ENCODE measurements at places on chromosomes 16 and 17.

DNA sequence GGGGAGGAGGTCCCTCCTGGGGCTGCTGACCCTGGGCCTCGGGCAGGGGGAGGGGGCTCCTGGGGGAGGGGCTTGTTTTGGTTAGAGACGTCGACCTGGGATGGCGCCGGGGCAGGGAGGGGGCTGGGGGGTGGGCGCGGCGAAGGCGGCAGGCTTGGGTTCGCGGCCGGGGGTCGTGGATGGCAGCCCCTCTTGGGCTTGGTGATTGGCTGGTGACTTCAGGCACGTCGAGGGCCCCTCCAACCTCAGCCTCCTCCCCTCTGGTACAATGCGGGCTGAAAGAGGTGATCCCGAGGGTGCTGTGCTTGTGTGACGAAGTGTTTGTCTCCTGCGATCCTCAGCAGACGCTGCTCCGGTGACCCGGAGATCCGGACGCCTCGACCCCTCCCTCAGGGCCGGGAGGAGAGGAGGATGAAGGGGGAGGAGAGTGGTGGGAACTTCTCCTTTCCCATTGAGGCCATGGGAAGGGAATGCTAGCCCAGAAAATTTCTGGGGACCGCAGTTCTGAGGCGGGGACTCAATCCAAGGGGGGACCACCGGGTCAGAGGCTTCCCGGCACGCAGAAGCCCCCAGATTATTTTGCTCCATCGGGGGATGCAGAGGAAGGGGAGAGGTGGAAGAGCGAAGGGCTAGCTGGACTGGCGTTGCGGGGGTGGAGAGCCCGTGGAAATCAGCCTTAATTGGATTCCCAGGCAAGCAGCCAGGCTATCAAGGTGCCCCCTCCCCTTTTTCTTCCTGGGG is 43.9 kb downstream of the RAI1 start:
- no peak for DNase-seq

- no peak for DNase-seq
Measured at GRCh38 chr16:49733313-49734009, 122.5 kb downstream of the ZNF423 start.

DNA sequence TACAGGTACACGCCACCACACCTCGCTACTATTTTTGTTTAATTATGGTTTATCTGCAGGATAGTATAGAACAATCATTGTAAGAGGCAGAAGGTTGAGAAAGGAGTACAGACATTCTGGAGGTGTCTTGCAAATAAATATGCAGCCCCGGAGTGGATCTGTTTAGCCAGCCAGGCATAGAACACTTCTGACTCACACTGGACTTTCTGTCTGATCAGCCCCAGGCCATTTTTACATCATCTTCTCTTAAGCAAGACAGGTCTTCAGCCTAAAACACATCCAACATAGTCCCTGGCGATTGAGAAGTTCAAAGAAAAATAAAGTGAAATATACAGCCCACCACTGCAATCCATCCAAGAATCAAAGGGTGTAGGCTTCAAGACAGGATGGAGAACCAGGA is 81.4 kb downstream of the XYLT1 start:
- no peak for DNase-seq

- no peak for DNase-seq
Measured at GRCh38 chr16:80608946-80609345, 68.2 kb downstream of the DYNLRB2 start.

GRCh38 chr16:47028767-47029377 is 55.4 kb upstream of the DNAJA2 start:
- no peak for DNase-seq

DNA sequence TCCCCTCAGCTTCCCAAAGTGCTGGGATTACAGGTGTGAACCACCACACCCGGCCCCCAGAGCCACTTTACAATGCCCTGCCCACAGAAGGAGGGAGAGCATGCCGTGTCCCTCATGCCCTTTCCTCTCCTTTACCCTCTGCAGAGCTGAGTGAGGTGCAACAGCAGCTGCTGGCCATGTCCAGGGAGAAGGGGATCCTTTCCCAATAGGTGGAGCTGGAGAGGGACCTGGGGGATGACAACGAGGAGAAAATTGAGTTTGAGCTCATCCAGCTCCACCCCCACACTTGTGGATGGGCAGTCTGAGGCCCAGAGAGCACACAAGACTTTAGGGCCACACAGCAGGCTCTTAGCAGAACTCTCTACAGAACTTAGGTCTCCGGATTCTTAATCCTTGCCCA is 7.9 kb upstream of the GSDMA start:
- no peak for DNase-seq

- DNase-seq = no peak
Measured at GRCh38 chr16:22052980-22053379, 39.4 kb upstream of the VWA3A start.

DNA sequence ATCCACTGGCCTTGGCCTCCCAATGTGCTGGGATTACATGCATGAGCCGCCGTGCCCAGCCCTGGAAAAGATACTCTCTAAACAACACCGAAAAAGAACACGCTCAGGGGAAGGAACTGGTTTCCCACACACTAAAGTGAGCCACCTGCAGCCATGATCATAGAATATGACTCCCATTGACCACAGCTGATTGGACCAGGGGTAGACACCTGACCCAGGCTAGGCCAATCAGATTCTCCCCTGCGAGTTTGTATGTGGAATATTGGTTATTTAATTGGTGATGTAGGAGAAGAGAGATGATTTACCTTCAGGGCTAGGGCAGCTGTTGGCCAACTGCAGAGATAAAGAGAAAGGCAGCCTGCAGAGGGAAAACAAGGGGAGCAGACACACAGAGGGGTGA is 9.0 kb upstream of the GGA2 start:
- DNase-seq = no peak

- no peak for DNase-seq
Measured at GRCh38 chr16:1612320-1613111, at the start of gene CRAMP1. Gene CRAMP1 (plus strand): TSS chr16:1612360. CDS start chr16:1614640, 2,280 bp downstream.

DNA sequence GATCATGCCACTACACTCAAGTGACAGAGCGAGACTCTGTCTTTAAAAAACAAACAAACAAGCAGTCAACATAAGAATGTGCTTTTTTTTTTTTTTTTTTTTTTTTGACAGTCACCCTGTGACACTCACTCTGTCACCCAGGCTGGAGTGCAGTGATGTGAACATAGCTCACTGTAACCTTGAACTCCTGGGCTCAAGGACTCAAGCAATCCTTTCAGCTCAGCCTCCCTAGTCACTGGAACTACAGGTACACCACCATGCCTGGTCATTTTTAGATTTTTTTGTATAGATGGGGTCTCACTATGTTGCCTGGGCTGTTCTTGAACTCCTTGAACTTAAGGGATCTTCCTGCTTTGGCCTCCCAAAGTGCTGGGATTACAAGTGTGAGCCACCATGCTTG is 15.3 kb upstream of the CHP2 start:
- no peak for DNase-seq

- DNase-seq = peak; percentile 87
Measured at GRCh38 chr17:350706-351448, 1.7 kb downstream of the RPH3AL start.

DNA sequence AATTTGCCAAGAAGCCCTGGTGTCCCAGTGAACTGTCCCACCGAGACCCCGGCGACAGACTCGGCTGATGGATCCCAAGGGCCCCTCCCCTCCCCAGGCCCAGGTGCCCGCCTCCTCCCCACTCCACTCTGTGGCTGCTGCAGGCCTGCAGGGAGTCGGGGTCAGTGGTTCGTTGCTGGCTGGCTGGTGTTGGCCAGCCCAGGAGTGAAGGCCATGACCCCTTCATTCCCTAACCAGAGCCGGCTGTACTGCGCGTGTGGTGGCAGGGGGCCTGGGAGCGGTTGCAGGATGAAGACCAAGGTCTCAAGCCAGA is 9.2 kb upstream of the TBX2 start:
- no peak for DNase-seq

DNA sequence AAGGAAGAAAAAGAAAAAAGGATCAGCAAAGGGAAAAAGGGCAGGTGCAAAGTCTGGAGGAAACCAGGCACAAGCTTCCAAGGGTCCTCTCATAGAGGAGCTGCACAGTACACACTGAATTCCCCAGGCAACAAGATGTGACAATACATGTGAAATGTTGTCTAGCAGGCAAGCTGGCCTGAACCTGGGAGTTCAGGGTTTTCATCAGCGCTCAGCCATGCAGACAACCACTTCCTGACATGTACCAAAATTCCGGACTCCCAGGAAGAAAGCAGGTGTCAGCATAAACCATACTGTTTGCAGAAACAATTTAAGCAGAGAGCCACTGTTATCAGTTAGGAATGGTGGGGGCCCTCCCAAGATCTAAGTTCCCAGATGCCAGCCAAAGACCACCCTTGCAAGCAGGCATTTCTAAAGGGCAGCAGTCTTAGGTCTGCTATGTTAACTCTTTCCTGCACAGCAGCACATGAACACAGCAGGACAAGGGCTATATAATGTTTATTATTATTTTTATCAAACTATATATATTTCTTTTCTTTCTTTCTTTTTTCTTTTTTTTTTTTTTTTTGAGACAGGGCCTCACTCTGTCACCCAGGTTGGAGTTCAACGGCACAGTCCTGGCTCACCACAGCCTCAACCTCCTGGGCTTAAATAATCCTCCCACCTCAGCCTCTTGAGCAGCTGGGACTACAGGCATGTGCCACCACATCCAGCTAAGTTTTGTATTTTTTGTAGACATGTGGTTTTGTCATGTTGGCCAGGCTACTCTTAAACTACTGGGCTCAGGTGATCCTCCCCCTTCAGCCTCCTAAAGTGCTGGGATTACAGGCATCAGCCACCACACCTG is 10.1 kb downstream of the TK2 start:
- DNase-seq = no peak

DNA sequence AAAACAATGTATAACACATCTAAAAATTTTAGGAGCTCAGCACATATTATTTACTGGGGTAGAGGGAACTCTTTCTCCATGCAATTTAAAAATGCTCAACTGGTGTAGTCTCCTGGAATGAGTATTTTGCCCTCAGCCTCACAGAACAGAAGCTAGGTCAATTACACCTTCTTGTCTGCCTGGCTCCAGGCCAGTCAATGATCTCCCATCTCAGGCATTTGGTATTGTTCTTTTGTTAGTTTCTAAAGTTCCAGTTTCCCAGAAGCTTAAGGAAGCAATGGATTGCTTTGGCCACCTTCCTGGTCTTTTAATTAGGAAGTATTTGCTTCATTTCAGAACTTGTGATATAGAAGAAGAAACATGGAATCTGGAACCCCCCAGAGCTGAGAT is 360.3 kb upstream of the ASIC2 start:
- DNase-seq = no peak

- DNase-seq = no peak
Measured at GRCh38 chr16:4399001-4399730, 17.2 kb downstream of the CORO7 start.

GRCh38 chr17:17784657-17785267 is 52.0 kb downstream of the SREBF1 start:
- DNase-seq = no peak

- DNase-seq = no peak
Measured at GRCh38 chr16:5722116-5722619, 624.6 kb upstream of the EEF2KMT start.

DNA sequence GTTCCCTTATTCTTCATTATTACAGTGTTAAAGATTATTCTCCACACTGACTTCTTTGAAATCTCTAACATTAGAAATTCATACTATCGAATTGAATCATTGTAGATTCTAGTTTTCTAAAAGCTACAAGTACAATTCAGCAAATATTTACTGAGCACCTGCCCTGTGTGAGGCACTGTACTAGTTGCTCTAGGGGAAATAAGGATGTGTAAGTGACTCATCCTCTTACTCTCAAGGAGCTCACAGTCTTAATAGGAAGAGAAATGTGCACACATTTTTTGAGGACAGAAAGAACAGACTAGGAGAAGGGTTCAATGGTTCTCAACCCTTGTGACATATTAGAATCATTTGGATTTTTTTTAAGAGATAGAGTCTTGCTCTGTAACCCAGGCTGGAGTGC is 7.7 kb upstream of the SLFN12L start:
- no peak for DNase-seq

DNA sequence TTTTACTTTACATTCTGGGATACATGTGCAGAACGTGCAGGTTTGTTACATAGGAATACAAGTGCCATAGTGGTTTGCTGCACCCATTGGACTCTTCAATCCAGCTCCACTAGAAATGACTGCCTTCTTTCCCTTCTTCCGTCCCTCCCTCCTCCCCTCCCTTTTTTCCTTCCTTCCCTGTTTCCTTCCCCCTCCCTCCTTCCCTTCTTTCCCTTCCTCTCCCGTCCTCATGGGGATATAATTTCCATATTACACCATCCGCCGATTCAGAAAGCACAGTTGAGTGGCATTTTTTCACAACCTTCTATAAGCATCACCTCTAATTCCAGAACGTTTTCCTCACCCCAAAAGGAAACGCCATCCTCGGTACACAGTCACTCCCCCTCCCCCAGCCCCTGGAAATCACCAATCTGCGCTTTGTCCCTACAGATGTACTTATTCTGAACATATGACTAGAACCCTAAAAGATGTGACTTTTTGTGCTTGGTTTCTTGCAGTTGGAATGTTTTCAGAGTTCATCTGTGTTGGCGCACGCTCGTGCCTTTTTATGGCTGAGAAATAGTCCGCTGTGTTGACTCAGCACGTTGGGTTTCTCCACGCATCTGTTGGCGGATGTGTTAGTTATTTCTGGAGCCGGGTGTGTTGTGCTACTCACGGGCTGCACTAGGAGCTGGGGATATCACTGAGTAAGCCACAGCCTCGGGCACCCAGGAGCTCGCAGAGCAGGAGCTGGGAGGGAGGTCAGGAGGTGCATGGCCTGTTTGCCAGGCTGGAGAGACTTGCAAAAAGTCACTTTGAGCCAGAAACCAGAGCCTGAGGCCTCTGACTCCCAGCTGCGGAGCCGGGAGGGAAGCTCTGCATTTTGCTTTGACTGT is 336.4 kb downstream of the SEC14L1 start:
- peak; percentile 74 for DNase-seq

DNA sequence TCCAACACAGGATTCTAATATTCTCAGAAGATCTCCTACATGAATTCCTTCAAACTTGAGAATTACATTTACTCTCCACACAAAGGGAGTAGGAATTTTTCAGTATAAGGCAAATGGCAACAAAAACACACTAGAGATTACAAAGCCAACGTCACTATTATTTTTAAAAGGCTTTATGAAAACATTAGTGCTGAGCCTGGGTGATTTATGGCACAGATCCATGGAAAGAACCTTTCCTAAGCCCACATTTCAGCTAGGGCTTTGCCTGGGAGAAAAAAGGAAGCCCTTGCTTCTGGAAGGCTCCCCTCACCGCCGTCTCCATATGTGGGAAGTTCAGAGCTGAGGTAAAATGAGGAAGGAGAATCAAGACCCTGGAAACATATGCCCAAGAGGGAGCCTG is 499.4 kb upstream of the HSBP1 start:
- no peak for DNase-seq

- DNase-seq = no peak
Measured at GRCh38 chr17:53548252-53548651, 274.5 kb upstream of the KIF2B start.

DNA sequence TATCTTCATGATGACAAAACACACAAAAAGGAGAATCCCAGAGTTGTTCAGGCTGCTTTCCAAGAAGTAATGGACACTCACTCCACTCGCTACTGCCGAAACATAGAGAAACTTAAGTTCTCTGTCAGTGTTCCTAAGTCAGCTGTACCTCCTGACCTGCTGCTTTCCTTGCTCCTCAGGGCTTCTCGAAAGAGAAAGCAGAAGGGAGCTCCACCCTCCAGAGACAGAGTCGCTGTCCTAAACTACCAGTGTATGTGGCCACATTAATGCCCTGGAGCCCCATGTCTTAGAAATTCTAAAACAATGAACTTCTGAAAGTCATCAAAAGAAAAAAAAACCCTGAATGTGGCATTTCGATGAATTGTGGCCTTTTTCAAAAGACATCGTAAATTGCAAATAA is 390.8 kb upstream of the MON1B start:
- no peak for DNase-seq

All from tibial nerve (tissue), 4 donors.